ENCODE measurements at places on chromosomes 2 and 18. TPM values are rescaled to one million over a fixed set of nuclear protein-coding genes. Genes with fewer than 3 reads are reported as not detected.

MC5R gene
- total RNA-seq: 0.50 TPM

DNA sequence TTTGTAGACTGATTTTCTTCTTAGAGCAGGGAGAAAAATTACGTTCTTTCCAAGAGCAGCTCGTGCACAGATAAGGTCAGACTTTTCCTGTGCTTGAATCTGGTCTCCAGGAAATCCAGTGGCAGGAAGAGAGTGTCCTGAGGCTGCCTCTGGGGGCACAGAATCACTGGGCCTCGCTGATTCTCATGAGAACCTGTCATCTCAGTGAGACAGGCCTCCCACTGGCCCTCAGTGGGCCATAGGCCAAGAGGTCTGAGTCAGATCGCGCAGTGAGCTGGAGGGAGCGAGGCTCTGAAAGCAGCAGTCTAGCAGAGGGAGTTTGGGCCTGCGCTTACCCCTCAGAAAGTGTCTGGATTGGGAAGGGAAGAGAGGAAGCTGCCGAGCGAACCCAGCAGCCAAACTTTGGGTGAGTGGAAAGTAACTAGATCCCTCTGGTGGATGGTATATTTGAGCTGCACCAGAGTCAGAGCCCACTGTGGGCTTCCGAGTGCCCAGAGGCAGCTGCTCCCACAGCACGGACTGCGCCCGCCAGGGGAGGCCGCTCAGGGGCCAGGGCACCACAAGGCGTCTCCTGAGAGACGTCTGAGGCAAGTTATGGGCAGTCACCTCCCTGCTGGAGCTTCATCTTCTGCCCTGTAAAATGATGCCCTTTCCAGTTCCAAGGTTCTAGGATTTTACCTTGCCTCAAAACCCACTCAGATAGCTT, 8.2 kb downstream of the GDF7 start:
- ATAC-seq: no peak

MAL gene
- total RNA-seq: 57.0 TPM

DNA sequence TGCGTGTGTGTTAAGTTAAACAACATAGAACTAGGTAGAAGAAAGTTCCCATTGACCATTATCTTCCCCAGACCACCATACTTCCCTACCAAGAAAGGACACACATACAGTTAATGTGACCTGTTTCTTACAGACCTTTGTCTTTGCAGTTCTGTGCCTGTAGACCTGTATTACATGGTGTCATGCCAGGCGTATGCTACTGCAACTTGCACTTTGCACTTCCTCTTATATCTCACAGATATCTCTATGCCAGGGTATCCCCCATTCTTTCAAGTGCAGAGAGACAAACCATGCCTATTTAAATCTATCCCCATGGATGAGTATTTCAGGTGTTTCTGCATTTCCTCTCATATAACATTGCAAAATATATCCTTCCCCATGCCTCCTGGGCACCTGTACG, 136.8 kb upstream of the PKDCC start:
- no peak for ATAC-seq

DNA sequence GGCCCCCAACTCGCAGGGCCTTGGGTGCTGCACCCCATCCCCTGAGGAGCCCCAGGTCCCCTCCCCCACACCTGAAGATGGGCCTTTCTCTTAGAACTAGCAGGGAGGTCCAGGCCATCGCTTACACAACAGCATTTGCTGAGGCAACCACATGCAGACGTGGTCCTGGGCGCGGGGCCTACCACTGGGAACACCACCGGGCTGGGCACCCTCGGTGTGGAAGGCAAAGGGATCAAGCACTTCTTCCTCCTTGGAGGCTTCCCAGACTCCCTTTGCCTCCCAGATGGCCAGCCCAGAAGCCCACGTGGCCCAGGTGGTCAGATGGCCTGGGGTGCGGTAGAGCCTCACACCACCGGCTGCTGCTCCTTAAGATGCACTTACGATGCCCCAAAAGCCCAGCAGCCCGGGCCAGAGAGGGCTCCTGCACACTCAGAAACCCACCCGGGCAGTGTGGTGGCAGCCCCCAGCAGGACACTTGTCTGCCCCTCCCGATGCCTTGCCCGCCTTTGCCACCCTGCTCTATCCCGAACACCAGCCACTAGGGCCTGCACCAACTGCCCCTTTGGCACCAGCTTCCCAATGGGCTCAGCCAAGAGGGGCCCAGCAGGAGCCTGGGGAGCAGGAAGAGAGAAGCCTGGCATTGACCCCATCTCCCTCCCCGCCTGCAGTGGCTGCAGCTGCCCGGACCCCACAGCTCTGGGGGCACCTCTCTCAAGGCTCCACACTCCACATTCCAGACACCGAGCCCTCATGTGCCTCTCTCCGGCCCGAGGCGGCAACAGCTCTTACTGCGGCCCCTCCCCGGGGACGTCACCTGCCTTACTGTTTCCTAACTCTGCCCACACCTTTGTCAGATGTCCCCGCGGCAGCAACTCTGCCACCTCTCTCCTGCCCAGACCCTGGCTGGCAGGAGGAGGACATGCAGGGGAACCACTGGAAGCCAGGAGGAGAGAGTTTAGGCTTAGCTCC, 13.9 kb upstream of the MLPH start:
- ATAC-seq: no peak

DNA sequence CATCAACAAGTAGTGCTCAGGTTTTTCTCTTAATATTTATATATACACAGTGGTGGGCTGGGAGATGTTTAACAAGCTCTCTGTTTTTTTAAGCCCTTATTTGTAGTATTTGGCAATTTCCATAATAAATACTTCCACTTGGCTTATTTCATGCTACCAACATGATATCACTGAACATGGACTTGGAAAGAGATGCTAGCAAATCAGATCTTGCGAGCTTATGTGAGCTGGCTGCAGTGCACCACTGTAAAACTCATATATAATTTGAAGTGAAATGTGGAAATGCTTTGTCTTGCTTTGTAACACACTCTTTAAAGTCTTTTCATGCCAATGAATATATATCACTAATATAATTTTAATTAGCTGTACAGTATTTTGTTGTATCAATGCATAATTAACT, 155.7 kb downstream of the ALK start:
- no peak for ATAC-seq

ASIC4 gene
- total RNA-seq: 0.36 TPM

DNA sequence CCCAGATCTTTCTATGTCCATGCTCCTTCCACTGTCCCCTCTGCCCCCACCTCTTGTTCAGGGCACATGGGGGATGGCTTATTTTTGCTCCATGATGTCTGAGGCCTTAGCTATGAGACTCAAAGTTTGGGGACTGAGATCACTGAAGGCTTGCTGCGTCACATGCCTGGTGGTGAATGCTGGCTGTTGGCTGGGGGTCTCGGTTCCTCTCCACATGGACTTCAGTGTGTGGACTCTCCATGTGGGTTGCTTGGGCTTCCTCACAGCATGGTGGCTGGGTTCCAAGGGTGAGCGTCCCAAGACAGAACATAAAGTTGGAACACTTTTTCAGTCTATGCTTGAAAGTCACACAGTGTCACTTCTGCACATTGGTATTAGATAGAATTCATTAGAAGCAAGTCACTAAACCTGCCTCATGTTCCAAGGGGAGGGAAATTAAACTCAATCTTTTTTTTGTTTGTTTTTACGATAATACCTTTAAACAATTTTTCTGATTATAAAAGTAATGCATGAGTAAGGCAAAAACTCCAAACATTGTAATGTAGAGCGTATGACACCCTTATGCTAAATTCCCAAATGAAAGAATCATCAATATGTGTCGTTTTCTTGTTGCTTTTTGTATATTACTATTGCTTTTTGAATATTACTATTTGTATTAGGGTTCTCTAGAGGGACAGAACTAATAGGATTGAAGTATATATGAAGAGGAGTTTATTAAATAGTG, 111.7 kb downstream of the MYCN start:
- ATAC-seq: no peak

DNA sequence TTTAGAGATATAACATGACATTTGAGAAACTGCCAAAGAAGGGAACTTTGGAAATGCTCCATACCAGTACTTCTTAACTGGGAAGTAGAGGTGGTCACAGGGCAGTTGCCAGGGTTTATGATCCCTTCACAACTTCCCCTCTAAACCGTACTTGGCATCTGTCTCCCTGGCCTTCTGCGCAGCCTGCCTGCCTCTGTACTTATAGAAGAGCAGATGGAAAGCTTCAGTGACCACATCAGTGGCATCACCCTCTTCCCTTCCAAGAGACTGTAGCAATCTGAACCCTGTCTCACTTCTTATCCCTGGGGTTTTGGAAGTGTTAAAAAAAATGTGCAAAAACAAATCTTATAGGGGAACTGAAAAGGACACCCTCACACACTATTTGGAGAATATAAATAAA, 64.1 kb downstream of the EIF2AK3 start:
- ATAC-seq: no peak

KIAA2012 gene
- total RNA-seq: 15.2 TPM

GRCh38 chr2:66437109-66437690, 2.3 kb downstream of the MEIS1 start:
- no peak for ATAC-seq

PDCD1 gene
- total RNA-seq: 0.14 TPM

DNA sequence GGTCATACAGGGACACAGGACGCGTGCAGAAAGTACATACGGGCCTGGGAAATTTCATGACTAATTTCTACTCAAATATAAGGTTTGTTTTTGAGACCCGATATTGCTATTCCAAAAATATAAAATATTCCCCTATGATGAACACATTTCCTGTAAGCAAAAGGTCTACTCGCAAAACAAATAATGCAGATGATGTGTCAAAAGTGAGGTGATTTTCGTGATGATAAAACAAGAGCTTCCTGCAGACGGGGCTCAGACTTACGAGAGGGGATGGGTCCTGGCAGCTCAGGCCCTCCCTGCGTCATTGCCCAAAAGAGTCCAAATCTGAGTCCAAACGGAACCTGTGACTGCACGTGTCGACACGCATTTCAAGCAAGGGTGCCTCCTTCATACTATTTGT, 62.7 kb downstream of the MBP start:
- no peak for ATAC-seq

DNA sequence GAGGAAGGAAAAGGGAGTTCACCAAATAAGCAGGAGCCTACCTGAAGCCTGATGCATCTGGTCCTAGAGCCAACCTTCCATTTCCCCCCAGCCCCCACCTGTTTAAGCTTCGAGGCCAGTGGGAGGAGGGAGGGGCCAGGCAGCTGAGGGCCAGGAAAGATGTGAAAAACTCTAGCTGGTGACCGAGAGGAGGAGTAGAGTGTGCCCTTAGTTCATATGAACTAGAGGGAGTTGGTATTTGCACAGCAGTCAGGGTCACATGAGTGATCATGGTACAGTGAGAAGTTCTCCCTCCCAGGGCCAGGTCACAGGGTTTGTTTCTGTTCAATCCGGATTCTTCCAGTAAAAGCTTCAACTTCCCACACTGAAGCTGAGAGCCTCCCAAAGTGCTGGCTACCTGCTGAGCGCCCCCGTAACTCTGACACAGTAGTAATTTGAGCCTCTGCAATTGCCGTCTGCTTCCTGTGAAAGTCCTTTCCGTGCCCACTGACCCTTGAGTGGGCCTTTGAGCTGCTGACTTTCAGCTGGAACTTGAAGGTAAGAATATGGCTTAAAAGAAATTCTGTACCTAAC, at the start of gene SULT1C2:
SULT1C2 (plus strand) TSS at position 362 of the 573 bp plus-strand sequence. CDS start 4,773 bp downstream, outside the sequence.
- peak; percentile 97 for ATAC-seq

DNA sequence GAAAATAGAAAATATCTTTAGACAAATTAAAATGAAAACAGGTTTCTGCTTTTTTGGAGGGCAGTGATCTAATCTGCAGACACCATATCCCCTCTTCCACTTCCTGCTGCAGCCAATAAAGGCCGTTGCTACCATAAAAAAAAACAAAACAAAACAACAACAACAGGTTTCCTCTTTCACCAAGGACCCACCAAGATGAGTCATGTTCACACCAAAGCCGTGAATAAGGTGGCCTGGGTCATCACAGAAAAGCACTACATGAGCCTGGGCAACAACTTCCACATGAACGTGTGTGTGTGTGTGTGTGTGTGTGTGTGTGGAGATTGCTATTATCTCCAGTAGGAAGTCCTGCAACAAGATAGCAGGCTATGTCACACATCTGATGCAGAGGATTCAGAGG, 24.8 kb upstream of the TFCP2L1 start:
- no peak for ATAC-seq
